ENCODE measurements at places on chromosomes 7 and 10.

DNA sequence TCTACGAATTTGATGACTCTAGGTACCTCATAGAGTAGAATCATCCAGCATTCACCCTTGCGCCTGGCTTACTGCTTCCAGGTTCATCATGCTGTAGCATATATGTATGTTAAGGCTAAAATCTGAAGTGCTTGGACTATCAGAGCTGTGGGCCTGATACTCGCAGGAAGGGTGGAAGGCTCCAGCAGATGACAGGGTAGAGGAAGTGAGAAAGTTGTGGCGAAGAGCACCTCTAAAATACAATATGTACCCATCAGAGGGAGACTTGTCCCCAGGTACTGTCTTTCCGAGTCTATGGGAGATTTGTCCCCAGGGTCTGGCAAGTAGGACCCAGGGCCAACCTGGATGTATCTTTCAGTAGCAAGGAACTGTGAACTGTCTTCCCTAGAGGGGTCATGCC lies 48.1 kb upstream of the PLEKHA1 start:
- no peak for DNase-seq

DNA sequence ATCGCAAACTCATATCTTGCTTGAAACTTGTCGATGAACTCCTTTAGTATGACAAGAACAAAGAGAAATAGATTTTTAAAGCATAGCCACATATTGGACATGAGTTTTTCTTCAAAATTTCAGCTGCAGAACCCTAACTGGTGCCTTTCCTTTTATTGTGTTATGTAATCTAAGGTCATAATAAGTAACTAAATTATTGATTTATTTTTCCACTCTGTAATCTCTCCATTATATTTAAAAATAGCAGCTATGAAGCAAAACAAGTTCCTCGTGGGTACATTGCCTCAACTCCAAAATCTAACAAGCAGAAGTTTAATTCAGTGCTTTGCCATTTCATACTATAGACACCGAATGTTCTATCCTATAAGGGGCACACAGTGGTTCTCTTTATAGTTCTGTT lies 159.2 kb upstream of the PRSS1 start:
- no peak for DNase-seq

DNA sequence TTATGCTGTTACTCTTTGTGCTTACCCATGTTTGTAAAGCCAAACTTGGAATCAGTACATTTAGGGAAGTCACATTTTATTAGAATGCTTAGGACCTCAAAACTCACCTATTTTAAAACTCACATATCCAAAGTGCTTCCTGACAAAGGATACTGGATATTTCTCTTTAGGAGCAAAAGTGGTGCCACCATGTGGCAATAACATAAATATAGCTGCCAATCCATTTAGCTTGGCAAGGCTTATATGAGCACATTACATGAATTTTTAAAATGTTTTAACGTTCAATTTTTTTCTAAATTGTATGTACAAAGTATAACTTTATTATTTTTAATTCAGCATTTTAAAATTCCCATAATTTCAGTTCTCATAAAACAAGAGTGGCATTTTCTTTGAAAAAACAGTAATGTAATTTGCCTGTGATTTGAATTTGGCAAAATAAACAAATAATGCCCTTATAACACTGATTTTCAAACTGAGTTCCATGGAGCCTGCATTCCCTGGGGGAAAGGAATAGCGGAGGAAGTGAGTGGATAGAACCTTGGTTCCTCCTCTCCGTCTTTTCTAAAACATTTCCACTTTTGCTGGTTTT lies 75.4 kb downstream of the HDAC9 start:
- DNase-seq, result no peak

DNA sequence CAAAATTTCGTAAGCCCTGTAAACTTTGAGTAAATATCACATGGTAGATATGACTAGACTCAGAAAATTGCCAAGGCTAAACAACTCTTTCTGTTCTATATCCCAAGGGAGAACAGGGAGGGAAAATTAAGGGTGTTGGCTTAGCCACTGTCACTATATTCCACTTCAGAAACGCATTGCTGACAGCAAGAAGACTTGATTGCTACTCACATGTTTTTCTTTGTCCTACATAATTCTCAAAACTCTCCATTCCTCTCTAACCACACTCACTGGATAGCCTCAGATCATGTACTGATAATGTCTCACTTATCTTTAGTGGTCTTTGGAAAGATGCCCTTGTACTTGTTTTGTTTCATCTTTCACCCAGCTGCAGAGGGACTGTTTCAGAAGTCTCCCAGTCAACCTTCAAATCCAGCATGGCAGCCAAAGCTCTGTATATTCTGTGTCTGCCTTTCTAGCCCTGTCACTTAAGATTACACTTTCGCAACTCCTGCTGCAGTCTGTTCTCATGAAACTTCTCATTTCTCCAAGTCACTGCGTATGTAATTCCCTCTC lies 582.4 kb upstream of the FZD8 start:
- no peak for DNase-seq

GRCh38 chr7:50455658-50456057 lies 5.5 kb upstream of the FIGNL1 start:
- DNase-seq, result no peak

GRCh38 chr7:90945104-90945787 lies 319.0 kb upstream of the FZD1 start:
- peak; percentile 37 for DNase-seq

DNA sequence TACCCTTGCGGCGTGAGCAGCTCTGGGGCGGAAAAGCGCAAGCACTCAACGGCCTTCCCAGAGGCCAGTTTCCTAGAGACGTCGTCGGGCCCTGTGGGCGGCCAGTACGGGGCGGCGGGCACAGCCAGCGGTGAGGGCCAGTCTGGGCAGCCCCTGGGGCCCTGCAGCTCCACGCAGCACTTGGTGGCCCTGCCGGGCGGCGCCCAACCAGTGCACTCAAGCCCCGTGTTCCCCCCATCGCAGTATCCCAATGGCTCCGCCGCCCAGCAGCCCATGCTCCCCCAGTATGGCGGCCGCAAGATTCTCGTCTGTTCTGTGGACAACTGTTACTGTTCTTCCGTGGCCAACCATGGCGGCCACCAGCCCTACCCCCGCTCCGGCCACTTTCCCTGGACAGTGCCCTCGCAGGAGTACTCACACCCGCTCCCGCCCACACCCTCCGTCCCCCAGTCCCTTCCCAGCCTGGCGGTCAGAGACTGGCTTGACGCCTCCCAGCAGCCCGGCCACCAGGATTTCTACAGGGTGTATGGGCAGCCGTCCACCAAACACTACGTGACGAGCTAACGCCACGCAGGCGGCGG lies 12.6 kb downstream of the TRIM8 start:
- DNase-seq, result no peak

DNA sequence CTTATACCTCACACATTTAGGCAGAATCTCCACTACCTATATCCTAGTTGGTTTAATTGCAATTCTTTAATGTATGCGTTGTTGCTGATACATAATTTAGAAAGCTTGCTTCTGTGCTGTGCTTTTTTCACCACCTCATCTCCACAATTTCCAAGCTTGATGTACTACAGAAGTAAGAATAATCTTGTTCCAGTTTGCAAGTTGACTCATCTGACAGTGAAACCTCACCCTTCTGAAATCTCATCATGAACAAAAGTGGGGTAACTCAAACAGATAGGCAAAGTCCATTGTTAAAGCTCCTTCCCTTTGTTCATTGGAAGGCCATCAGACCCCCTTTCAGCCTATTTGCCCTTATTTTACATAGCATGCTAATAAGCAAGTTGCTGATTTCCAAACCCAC lies 13.6 kb downstream of the EIF4EBP2 start:
- no peak for DNase-seq

- DNase-seq, result no peak
These were observed 32.2 kb upstream of the TRIL start for GRCh38 chr7:28990200-28990960.

GRCh38 chr10:44552726-44553125 lies 167.8 kb upstream of the CXCL12 start:
- no peak for DNase-seq
